T-cell (primary cell): ENCODE measurements at places on chromosomes 5 and 9.
A peak's percentile ranks its signal among the peaks of the same experiment; 100 is the strongest.

GRCh38 chr5:150619359-150620230 is 20.9 kb upstream of the SYNPO start:
- H3K4me3 ChIP-seq = no peak overlapping the region
- no peak for DNase-seq
- no peak overlapping the region for H3K27ac ChIP-seq
- no peaks in the 10 kb centered on the region for H3K27me3 ChIP-seq
- peaks cover 15% of the 10 kb centered on the region for H3K4me1 ChIP-seq

DNA sequence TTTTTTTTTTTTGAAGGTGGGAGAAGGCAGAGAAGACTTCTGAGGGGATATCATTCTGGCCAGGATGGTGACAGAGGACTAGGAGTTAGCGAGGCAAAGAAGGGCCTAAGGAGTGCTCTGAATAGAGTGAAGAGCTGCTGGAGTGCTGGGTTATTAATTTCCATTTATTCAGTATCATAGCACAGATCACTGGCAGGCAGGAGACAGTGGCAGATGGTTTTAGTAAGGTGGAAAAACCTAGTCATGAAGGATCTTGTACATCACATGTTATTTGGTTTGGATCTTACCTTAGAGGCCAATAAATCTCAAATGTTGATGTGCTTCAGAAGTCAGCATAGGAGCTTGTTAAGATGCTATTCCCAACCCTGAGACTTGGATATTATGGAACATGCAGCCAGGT is 165.5 kb downstream of the TTLL11 start:
- H3K4me1 ChIP-seq = no peaks in the 10 kb centered on the region
- no peaks in the 10 kb centered on the region for H3K36me3 ChIP-seq
- H3K4me3 ChIP-seq = no peak overlapping the region
- H3K27me3 ChIP-seq = no peaks in the 10 kb centered on the region
- no peak overlapping the region for H3K27ac ChIP-seq
- DNase-seq = no peak

DNA sequence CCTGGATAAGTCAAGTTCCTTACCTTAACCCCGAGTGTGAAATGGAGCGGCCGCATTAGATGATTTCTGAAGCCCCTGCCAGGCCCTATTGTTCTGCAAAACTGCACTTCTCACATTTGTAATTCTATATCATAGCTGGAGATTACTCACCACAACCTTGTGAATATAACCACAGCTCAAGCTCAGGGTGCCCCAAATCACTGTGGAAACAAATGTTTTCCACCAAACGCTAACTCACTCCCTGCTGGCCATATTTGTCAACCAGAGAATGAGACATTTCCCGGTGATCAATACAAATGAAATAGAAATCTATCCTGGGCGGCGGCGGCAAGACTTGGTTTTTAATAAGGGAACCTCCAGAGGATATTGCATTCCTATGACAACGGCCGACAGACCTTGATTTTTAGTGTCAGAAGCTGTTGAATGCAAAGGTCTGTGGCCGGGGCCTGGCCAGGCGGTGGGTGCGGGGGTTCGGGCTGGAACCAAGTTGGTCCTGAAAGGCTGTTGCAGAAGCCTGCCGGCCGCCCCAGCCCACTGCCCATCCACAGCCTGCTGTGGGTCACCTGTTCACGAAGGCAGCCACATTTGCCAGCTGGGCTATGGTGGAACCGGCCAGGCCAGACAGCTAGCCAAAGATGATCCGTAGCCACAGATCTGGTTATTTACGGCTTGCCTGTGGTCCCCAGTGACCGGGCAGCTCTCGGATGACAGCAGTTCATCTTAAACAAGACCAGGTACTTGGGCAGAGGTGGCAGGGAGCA is 93.9 kb upstream of the LMX1B start:
- H3K4me1 ChIP-seq = no peaks in the 10 kb centered on the region
- no peak for DNase-seq
- peak overlapping the region; percentile 4 for H3K27ac ChIP-seq
- peaks cover 47% of the 10 kb centered on the region for H3K27me3 ChIP-seq
- H3K36me3 ChIP-seq = no peaks in the 10 kb centered on the region

GRCh38 chr5:58849921-58850667 is 267.2 kb downstream of the RAB3C start:
- no peaks in the 10 kb centered on the region for H3K4me1 ChIP-seq
- no peak for DNase-seq
- no peaks in the 10 kb centered on the region for H3K27me3 ChIP-seq
- H3K36me3 ChIP-seq = no peaks in the 10 kb centered on the region

DNA sequence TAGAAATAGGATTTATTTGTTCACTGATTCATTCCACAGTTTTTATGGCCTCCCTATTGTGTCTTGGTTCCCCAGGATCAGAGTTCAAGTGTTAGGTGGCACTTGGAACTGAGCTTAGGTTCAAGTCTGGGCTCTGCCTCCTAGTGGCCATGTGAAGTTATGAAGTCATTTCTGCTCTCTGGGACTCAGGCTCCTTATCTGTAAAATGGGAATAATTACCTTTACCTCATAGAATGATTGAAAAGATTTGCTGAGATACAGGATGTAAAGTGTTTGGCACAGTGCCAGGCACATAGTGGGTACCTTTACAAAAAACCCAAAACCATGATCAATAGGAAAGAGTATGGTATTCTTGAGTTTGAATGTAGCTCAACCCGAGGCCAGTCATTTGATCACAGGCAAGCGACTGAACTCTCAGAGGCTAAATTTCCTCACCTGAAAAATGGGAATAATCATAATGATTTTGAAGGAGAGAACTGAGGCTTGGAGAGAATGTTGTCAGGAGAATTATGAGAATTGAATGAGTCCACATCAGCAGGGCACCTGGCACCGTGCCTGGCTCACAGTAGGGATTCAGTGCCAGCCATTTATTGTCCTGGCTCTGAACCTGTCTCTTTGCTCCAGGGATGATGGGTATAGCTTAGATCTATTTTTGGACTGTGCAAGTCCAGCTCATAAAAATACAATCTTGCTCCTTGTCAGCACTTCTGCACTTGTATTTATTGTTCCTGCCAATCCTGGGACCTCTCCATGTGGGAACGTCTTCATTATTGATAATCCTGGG is 10.8 kb downstream of the NSG2 start:
- H3K4me3 ChIP-seq = no peak overlapping the region
- H3K36me3 ChIP-seq = no peaks in the 10 kb centered on the region
- no peaks in the 10 kb centered on the region for H3K4me1 ChIP-seq
- H3K27ac ChIP-seq = no peak overlapping the region
- no peak for DNase-seq
